ENCODE measurements at places on chromosomes 11 and 22. TPM values are rescaled to one million over a fixed set of nuclear protein-coding genes. Genes with fewer than 3 reads are reported as not detected.

GRCh38 chr11:133785795-133786340 is 59.4 kb downstream of the SPATA19 start:
- no peaks in the 10 kb centered on the region for H3K36me3 ChIP-seq
- H3K27ac ChIP-seq: no peak overlapping the region
- no peak for DNase-seq
- no peaks in the 10 kb centered on the region for H3K4me1 ChIP-seq

DNA sequence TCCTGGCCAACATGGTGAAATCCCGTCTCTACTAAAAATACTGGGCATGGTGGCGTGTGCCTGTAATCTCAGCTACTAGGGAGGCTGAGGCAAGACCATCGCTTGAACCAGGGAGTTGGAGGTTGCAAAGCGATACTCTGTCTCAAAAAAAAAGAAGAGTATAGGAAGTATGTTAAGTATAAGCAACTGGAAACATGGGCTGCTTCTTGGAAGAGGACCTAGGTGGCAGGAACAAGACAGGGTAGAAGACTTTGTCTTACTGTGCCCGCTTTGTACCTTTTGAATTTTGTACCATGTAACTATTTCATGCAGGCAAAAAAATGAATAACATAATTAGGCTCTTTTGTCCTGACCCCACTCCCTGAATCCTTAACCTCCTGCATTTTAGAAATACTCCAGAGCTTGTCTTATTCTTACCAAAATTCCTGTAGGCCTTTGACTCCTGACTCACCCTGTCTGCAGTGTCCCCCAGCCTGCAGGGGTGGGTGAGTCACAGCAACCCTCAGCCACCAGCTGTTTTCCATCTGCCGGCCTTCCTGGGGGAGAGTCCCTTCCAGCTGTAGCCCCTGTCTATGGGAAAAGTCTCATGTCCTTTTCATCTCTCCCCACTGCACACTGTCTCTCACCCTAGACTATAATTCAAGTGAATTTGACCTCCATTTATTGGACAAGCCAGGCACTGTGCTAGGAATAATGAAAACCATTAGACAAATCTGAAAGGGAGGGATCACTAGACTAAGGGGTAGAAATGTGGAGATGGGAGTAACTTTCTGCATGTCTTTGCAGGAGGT is 41.8 kb downstream of the TXN2 start:
- H3K27ac ChIP-seq: peak overlapping the region; percentile 9
- H3K36me3 ChIP-seq: no peaks in the 10 kb centered on the region
- peaks cover 4% of the 10 kb centered on the region for H3K4me1 ChIP-seq

DNA sequence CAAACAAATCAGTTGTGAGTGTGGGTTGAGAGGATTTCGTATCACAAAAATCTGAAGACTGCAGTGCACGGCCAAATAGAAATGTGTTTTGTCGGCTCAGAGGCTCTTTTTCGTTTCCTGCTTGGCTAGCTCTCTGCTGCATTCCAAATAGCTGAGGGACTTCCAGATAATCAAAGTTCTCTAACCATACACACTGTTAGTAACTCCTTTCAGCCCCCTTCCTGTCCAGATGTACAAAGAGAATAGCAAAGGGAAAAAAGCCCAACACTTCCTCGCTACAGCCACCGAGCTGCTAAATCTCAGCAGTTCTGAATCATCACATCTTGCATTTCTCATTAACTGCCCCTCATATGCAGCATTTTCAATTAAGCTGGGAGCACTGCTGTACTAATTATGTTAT is 203.1 kb downstream of the TENM4 start:
- no peaks in the 10 kb centered on the region for H3K27me3 ChIP-seq
- no peak for DNase-seq
- no peaks in the 10 kb centered on the region for H3K36me3 ChIP-seq
- no peak overlapping the region for H3K27ac ChIP-seq

DNA sequence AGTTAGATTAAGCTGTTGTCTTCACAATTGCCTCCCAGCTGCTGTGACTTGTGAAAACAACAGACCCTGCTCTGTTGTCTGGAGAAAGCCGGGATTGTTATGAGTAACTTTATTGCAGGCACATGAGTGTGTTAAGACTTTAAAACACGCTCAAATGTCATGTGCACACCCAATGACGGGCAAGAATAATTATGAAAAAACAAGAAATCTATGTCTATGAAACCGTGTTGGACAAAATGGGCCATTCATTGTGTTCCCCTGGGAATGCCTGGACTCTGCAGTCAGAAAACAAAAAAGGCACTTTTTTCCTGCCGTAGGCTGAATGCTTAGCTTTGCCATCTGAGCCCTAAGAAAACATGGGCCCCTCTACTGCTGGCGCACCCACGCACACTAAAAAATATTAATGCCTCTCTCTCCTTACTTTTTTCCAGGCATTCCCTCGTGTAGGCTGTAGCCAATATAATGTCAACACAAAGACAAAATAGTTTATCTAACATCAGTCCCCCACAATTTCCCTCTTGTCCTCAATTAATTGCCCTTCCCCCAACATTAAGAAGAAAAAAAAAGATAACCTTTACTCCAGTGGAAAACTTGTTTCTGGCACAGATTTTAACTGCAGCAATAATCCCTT is 207.9 kb downstream of the SOX6 start:
- peaks cover 25% of the 10 kb centered on the region for H3K4me1 ChIP-seq
- no peak overlapping the region for H3K4me3 ChIP-seq
- H3K36me3 ChIP-seq: no peaks in the 10 kb centered on the region
- no peaks in the 10 kb centered on the region for H3K27me3 ChIP-seq

Gene ZP1
- not detected for total RNA-seq

DNA sequence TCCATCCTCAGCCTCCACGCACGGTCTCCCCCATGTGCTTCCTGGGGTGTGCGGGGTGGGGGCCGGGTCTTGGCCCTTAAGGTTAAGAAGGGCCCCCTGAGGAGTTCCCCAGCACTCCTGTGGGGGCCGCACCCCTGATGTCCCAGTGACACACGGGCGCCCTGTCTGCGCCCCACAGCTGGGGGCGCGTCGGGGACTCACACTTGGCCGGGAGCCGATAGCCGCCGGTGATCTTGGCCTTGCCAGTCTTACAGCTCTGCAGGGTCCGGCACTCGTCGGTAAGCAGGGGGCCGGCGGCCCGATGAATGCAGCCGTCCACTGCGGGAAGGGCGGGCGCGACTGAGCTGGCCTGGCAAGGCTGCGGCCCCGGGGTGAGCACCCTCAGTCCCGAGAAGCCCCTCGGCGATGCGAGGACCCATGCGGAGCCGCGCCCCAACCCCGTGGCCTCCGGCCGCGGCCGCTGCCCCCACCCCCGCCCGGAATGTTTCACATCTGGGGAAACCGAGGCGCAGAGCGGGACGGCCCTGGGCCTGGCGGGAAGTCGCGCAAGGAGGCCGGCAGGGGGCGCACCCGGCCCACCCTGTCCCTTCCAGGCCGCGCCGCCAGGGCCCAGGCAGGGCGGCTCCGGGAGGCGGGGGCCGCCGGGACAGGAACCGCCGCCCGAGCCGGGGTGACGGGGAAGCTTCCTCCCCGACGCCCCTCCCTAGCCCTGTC is 13.9 kb downstream of the OTUB1 start:
- no peaks in the 10 kb centered on the region for H3K27me3 ChIP-seq
- peaks cover 23% of the 10 kb centered on the region for H3K4me1 ChIP-seq
- no peak overlapping the region for H3K27ac ChIP-seq
- no peak for DNase-seq
- H3K4me3 ChIP-seq: peak overlapping the region; percentile 30
- peaks cover 28% of the 10 kb centered on the region for H3K36me3 ChIP-seq

DNA sequence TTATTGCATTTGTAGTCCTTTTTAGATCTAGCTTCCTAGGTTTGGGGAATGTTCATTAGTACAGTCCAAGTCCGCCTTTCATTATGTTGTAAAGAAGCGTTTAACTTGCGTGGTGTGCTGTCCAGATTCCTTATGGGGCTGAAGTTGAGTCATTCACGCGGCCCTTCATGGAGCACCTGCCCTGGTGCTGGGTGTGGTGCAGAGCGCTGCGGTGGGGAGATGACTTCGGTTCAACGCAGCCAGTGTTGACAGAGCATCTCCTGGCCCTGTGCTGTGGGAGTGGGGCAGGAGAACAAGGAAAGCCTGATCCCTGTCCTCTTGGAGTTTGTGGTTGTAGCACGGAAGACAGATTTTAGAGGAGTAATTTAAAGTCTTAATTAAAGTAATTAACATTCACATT is 152.0 kb downstream of the TBC1D22A start:
- peaks cover 10% of the 10 kb centered on the region for H3K36me3 ChIP-seq
- no peak overlapping the region for H3K27ac ChIP-seq
- H3K4me3 ChIP-seq: no peak overlapping the region
- no peaks in the 10 kb centered on the region for H3K27me3 ChIP-seq
- no peaks in the 10 kb centered on the region for H3K4me1 ChIP-seq

Gene PTGDR2
- 0.40 TPM for total RNA-seq

Gene GRIK4
- not detected for total RNA-seq

DNA sequence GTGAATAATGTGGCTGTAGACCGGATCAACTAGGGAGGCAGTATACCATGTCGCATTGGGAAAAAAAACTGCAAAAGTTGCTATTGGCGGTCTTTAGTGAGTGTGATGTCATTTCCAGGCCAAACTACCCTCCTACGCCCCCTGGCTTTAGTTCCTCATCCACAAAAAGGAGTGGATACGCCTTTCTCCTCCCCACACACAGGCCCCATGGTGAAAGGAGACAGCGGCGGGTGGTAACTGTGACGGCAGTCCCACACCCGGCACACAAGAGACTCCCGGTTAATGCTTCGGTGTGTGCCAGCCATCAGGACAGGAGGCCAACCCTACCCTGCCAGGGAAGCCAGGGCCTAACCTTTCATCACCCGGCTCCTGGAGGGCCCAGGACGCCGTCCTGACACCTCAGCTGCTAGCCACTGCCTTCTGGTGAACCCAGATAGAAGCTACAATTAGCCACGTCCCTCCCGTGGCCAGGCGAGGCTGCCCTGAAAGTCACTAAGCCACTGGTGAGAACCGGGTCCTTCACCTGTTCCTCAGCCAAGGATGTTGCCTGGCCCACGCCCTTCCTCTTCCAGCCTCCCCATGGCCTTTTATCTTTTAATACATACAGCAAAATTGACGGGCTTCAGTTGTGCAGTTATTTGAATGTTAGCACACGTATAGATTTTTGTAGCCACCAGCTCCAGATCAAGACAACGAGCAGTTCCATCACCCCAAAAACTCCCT is 10.8 kb downstream of the TP53I11 start:
- H3K4me1 ChIP-seq: no peaks in the 10 kb centered on the region
- H3K4me3 ChIP-seq: no peak overlapping the region
- DNase-seq: peak; percentile 34

- no peaks in the 10 kb centered on the region for H3K27me3 ChIP-seq
- H3K36me3 ChIP-seq: no peaks in the 10 kb centered on the region
- peaks cover 10% of the 10 kb centered on the region for H3K4me1 ChIP-seq
- peak overlapping the region; percentile 58 for H3K4me3 ChIP-seq
- no peak for DNase-seq
- peak overlapping the region; percentile 78 for H3K27ac ChIP-seq
Observed at GRCh38 chr11:102451041-102451680, 1.4 kb downstream of the TMEM123 start.

GRCh38 chr11:46970913-46971625 is 34.5 kb downstream of the CSTPP1 start:
- no peak overlapping the region for H3K27ac ChIP-seq
- no peak overlapping the region for H3K4me3 ChIP-seq
- H3K4me1 ChIP-seq: no peaks in the 10 kb centered on the region

DNA sequence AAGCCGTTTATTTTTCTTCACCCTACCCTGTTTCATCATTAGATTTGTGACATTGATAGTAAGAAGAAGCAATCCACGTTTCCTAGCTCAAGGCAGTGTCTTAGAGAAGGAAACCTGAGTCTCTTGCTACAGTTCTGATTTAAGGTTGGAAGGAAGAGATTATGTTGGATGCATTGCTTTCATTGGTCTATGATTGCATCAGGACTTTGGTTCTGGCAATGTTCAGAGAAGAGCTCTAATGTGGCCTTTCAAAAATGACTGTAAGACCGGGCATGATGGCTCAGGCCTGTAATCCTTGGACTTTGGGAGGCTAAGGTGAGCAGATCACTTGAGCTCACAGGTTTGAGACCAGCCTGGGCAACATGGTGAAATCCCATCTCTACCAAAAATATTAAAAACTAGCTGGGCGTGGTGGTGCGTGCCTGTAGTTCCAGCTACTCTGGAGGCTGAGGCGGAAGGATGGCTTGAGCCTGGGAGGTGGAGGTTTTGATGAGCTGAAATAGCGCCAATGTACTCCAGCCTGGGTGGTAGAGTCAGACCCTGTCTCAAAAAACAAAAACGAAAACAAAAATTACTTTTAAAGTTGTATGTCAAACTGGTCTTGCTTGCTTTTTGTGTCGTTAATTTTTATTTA is 4.1 kb downstream of the NUCB2 start:
- no peaks in the 10 kb centered on the region for H3K27me3 ChIP-seq
- no peak overlapping the region for H3K4me3 ChIP-seq
- no peak overlapping the region for H3K27ac ChIP-seq
- no peaks in the 10 kb centered on the region for H3K36me3 ChIP-seq
- peaks cover 11% of the 10 kb centered on the region for H3K4me1 ChIP-seq
- no peak for DNase-seq

- DNase-seq: no peak
- H3K4me1 ChIP-seq: no peaks in the 10 kb centered on the region
- no peak overlapping the region for H3K4me3 ChIP-seq
- no peaks in the 10 kb centered on the region for H3K36me3 ChIP-seq
- no peaks in the 10 kb centered on the region for H3K27me3 ChIP-seq
Observed at GRCh38 chr11:28223577-28223976, 115.4 kb downstream of the METTL15 start.

GRCh38 chr11:12152321-12152720 is 41.9 kb downstream of the MICAL2 start:
- no peaks in the 10 kb centered on the region for H3K36me3 ChIP-seq
- no peaks in the 10 kb centered on the region for H3K4me1 ChIP-seq
- no peak overlapping the region for H3K27ac ChIP-seq
- no peak for DNase-seq

DNA sequence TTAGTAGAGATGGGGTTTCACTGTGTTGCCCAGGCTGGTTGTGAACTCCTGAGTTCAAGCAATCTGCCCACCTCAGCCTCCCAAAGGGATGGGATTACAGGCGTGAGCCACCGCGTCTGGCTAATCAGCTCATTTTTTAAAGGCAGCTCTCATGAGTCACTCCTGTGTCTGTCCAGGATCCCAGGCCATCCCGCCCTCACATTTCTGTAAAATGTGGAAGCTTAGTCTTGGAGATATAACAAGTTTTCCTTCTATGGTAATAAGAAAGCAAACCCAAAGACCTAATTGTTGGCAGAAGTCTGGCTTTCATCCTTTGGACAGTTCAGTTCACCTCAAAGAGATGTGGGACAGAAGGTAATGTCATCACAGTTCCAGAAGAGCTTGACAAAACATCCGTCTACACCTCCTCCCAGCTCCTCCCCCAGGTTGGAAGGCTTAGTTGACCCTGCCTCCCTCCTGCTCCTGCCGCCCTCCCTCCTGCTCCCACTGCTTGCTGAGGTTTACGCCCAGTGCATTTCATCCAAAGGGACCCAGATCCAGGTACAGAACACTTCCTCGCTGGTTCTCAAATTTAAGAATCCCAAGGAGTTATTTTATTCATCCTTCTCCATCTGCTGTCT is 6.4 kb downstream of the DRD2 start:
- H3K27ac ChIP-seq: no peak overlapping the region
- H3K36me3 ChIP-seq: no peaks in the 10 kb centered on the region
- DNase-seq: no peak

All from gastrocnemius medialis (tissue), 4 donors.